ENCODE measurements at places on chromosomes 11 and 22. TPM values are rescaled to one million over a fixed set of nuclear protein-coding genes. Genes with fewer than 3 reads are reported as not detected.

GRCh38 chr11:84543367-84544159 is 1083.6 kb downstream of the DLG2 start:
- peak; percentile 78 for DNase-seq
- H3K27me3 ChIP-seq: no peaks in the 10 kb centered on the region
- peaks cover 30% of the 10 kb centered on the region for H3K4me1 ChIP-seq

DNA sequence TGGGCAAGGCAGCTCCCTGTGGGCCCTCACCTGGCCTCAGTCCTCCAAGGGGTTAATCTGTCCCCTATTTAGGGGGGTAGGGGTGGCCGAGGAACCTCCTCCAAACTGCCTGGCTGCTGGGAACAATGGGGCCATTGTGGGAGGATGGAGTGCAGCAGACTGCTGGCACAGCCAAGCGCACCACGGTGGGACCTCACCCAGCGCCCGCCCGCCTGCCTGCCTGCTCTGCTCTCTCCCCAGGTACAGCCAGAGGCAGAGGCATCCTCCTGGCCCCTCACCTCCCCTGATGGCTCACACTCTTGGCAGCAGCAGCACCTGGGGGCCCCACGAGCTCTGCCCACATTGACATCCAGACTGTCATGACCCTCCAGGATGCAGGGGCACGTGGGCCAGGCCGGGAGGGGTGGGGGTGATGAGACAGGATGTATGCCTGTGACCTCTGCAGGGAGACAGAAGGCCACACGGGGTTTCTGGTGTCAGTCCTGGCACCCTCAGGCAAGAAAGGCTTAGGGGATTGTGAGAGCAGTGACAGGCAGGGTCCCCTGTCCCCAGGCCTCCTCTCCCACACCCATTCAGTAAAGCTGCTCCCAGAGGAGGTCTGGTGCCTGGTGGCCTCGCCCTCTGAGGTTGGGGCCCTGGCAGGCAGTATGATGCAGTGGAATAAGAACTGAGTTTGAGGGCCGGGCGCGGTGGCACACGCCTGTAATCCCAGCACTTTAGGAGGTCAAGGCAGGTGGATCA is 11.4 kb downstream of the BCL9L start:
- H3K27me3 ChIP-seq: no peaks in the 10 kb centered on the region
- no peaks in the 10 kb centered on the region for H3K36me3 ChIP-seq
- H3K27ac ChIP-seq: peak overlapping the region; percentile 91
- peak overlapping the region; percentile 23 for H3K4me3 ChIP-seq
- H3K4me1 ChIP-seq: peaks cover 75% of the 10 kb centered on the region

DNA sequence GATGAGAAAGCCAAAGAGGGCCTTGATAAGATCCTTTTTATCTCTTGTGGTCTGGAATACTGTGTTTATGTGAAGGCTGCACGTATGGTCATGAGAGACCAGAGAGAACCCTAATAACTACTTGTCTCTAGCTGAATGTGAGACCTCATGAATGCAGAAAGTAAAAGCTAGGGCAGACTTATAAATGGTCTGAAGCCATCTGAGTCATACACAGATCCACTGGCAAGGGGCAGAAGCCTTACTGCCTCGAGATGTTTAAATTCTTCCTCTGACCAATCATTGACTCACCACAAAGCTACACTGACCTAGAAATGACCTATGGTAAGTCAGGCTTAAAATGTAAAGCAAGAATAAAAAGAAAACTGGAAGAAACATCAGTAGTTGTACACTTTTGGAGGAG is 22.7 kb upstream of the OR4B1 start:
- H3K36me3 ChIP-seq: no peaks in the 10 kb centered on the region
- H3K4me3 ChIP-seq: no peak overlapping the region
- H3K4me1 ChIP-seq: no peaks in the 10 kb centered on the region
- no peaks in the 10 kb centered on the region for H3K27me3 ChIP-seq
- DNase-seq: no peak

- H3K36me3 ChIP-seq: no peaks in the 10 kb centered on the region
- peaks cover 5% of the 10 kb centered on the region for H3K27me3 ChIP-seq
- H3K27ac ChIP-seq: no peak overlapping the region
- H3K4me1 ChIP-seq: peaks cover 11% of the 10 kb centered on the region
Observed at GRCh38 chr11:118320515-118320914, 16.0 kb downstream of the CD3E start.

DNA sequence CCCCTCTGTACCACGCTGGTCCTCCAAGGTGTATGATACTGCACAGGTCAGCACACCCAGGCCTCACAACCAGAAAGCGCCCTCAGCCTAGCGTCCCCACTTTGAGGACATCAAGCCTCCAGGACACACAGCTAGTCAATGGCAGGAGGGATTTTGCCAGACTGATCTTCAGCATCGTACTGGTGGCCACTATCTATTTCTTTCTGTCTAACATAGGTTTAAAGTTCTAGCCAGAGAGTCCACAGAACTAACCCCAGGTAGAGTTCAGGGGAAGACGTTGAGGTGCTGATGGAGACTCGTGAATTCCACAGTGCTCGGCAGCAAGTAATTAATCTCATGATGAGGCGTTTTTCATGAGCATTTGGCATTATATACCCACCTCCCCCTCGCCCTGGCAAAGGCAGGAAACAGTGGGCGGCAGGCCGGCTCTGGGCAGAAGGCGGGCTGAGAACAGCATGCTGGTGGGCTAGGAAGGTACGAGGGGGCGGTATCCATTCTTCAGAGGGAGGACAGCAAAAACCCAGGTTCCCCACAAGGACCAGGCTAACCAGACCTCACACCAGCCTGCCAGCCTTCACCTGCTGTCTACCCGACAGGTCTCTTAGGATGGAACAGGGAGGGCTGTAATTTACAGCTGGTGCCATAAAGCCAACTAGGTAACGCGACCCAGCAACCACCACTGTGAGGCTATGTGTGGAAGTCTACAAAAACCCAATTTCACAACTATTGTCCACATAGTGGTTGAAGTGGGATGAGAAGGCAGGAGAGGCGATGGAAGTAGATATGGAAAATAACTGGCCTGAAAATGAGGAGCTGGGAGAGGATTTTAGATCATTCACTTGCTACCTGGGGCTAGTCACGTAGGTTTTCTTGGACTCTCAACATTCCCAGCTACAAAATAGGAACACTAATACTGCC is 18.5 kb downstream of the MYH9 start:
- 0 out of 2 replicates have a peak, but pooled peaks cover 5% of the 10 kb centered on the region for H3K36me3 ChIP-seq
- DNase-seq: no peak
- H3K4me1 ChIP-seq: peaks cover 94% of the 10 kb centered on the region
- peak overlapping the region; percentile 98 for H3K27ac ChIP-seq
- peak overlapping the region; percentile 36 for H3K4me3 ChIP-seq
- no peaks in the 10 kb centered on the region for H3K27me3 ChIP-seq

DNA sequence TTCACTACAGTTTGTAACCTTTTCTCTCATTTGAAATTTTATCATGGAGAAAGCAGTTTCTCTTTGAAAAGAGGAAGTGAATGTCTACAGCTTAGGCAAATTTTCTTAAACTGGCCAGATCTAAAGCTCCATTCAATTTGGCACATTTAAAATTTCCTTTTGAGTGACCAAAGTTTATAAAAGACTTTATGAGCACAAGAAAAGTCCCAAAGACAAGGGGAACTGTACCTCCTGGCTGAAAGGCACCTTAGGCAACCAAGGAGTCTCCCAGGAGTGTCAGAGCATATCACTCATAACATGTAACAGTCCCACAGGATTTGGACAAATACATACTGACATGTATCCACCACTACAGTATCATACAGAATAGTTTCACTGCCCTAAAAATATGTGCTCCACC is 41.3 kb downstream of the NARS2 start:
- no peaks in the 10 kb centered on the region for H3K27me3 ChIP-seq
- H3K4me3 ChIP-seq: no peak overlapping the region
- H3K4me1 ChIP-seq: no peaks in the 10 kb centered on the region
- no peak for DNase-seq
- no peaks in the 10 kb centered on the region for H3K36me3 ChIP-seq

GRCh38 chr11:79236541-79236971 is 204.3 kb downstream of the TENM4 start:
- no peaks in the 10 kb centered on the region for H3K36me3 ChIP-seq
- no peak for DNase-seq
- H3K4me3 ChIP-seq: no peak overlapping the region
- no peak overlapping the region for H3K27ac ChIP-seq
- H3K27me3 ChIP-seq: no peaks in the 10 kb centered on the region

Gene DEUP1
- 0.63 TPM for total RNA-seq

Gene FGF19
- total RNA-seq: 27.4 TPM

Measured in GM23338 (cell line).